ENCODE measurements at places on chromosomes 4 and X.

GRCh38 chr4:95256108-95256835, 292.5 kb downstream of the UNC5C start:
- H3K36me3 ChIP-seq: no peaks in the 10 kb centered on the region
- no peaks in the 10 kb centered on the region for H3K27me3 ChIP-seq
- no peak overlapping the region for H3K4me3 ChIP-seq
- no peaks in the 10 kb centered on the region for H3K4me1 ChIP-seq
- DNase-seq: no peak

DNA sequence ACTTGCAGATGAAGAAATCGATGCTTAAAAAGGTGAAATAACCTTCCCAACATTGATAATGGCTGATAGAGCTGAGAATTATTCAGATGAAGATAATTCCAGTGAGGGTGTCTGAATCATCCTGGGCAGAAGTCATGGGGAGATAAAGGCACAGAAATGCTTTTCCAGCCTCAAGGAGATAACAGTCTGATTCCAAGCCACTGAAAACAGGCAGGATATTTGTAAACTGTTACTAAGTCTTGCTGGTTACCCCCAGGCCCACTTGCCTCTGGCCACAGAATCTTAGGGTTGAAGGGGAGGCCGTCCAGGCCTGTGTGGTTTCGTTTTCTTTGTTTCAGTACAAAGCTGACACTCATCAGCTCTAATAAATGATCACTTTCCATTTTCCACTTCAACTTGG, 158.5 kb downstream of the SH3KBP1 start:
- no peaks in the 10 kb centered on the region for H3K36me3 ChIP-seq
- no peaks in the 10 kb centered on the region for H3K27me3 ChIP-seq
- DNase-seq: no peak
- no peaks in the 10 kb centered on the region for H3K4me1 ChIP-seq
- H3K27ac ChIP-seq: no peak overlapping the region

- no peaks in the 10 kb centered on the region for H3K36me3 ChIP-seq
- H3K4me3 ChIP-seq: no peak overlapping the region
- no peaks in the 10 kb centered on the region for H3K27me3 ChIP-seq
- DNase-seq: no peak
- no peak overlapping the region for H3K27ac ChIP-seq
These were observed 36.8 kb downstream of the MAP9 start for GRCh38 chr4:155339999-155340398.

GRCh38 chr4:102754044-102754443, 6.7 kb downstream of the MANBA start:
- no peaks in the 10 kb centered on the region for H3K4me1 ChIP-seq
- no peak for DNase-seq
- no peak overlapping the region for H3K4me3 ChIP-seq
- H3K36me3 ChIP-seq: no peaks in the 10 kb centered on the region
- H3K27ac ChIP-seq: no peak overlapping the region

GRCh38 chr4:56229947-56230346, 157.3 kb downstream of the AASDH start:
- no peaks in the 10 kb centered on the region for H3K36me3 ChIP-seq
- H3K4me1 ChIP-seq: no peaks in the 10 kb centered on the region
- no peaks in the 10 kb centered on the region for H3K27me3 ChIP-seq
- no peak overlapping the region for H3K4me3 ChIP-seq
- no peak for DNase-seq
